ENCODE measurements at places on chromosomes 5 and 9.

- DNase-seq = no peak
These were observed 40.2 kb downstream of the NDST1 start for GRCh38 chr5:150548123-150548522.

- DNase-seq = no peak
These were observed 48.2 kb downstream of the FAM240B start for GRCh38 chr9:38671748-38672147.

- DNase-seq = no peak
These were observed 43.6 kb downstream of the JADE2 start for GRCh38 chr5:134568761-134569695.

GRCh38 chr9:4324513-4324912 is 24.6 kb upstream of the GLIS3 start:
- DNase-seq = no peak

- DNase-seq = no peak
These were observed 160.5 kb downstream of the EPB41L4A start for GRCh38 chr5:112258571-112258970.

DNA sequence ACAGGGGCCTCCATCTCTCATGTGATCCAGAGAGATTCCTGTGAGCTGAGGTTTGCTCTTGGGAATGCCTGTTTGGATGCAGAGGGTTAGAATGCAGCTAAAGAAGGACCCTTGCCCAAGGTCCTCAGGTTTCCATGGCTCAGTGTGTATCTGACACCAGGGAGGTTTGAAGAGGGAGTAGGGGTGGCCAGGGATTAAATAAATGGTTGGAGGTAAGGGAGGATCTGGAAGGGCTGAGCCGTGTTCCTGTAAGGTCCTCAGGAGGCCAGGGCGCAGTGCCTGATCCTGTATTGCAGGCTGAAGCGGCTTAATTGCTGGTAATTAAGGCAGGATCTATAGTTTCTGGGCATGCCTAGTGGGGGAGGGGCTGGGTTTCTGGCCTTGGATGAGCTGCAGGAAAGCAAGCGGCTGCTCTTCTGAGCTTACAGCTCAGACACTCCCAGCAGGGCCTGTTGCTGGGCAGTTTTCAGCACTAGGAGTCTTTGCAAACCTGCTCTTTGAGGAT is 41.5 kb upstream of the MAP1B start:
- DNase-seq = no peak

GRCh38 chr9:106927916-106928315 is 65.0 kb downstream of the ZNF462 start:
- DNase-seq = no peak

DNA sequence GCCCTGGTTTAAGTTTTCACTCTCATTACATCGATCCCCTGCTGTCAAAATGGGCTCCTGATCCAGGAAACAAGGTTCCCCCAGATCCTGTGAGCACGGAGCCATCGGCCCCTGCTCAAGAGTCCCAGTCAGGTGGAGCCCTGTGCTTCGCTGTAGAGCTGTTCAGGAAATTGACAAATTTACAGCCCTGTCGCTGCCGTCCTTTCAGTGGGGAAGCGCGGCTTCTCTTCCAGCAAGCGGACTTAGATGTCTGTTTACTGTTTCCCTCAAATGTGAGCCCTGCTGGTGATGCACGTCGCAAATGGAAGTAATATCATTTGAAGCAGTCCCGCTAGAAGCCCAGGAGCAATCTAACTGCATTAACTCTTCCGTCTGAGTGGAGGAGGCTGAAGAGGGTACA is 760.9 kb upstream of the WWC1 start:
- no peak for DNase-seq

DNA sequence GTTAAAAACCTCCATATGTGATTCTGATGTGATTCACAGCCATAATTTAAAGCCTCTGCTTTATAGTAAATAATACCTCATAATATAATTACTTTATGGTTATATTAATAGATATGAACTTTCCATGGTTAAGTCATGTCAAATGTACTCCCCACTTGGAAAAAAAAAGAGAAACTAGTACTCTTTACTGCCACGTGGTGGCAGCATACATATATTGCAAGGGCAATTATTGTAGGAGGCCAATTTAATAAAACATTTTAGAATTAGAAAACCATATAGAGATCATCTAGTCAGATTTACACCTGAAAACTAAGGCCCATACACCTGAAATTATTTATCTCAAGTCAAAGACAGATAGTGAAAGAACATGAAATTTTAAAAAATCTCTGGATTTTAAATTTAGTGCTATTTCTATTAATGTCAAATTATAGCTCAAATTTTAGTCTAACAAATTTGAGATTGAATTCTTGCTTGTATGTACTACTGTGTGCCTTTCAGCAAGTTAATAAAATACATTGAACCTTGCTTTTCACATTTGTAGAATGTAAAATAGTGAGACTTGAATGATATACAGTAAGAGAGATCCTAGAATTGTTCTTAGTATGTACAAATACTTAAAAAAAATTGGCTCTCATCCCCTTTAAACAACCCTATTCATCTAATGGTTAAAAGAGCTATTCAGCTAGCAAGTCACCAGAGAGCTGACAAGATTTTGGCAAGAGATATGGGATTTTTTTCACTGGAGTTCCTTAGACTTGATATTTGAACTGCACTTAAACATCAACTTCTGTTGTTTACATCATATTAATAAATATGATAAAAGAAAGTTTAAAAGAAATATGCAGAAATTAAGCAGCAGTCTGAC is 603.8 kb downstream of the TLE4 start:
- no peak for DNase-seq

DNA sequence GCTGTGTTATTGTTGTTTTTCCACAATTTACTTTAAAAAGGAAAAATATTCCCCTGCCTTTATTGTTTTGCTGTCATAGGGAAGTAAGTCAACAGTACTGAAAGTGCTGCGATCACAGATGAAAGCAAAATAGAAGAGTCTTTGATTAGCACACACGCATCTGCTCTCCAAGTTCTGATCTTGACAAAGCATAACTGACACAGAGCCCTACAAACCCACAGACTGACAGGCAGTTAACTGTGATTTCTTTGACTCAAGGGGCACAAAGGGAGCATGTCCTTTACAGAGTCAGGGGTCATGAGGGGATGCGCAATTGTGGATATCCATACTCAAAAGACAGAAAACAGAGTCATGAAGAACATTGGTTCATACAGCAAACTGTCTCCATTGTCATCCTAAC is 123.7 kb downstream of the SNCAIP start:
- no peak for DNase-seq

GRCh38 chr5:36200513-36200912 is 41.2 kb downstream of the NADK2 start:
- DNase-seq = no peak

DNA sequence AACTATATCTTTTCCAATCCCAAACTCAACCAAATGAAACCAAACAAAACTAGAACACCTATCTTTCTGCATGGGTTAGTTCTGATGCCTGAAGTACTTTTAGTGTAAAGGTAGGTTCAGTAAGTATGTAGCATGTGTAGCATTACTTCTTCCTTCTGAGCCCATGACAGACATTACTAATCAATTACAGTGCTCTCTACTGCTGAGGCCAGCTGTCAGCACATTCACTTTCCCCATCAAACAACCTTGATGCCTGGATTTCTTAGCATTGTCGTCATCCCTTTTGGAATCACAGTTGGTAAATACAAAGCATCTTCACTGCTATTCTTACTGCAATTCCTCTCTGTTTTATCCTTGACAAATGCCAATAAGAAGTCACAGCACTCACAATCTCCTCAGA is 103.2 kb downstream of the PTTG1 start:
- no peak for DNase-seq

DNA sequence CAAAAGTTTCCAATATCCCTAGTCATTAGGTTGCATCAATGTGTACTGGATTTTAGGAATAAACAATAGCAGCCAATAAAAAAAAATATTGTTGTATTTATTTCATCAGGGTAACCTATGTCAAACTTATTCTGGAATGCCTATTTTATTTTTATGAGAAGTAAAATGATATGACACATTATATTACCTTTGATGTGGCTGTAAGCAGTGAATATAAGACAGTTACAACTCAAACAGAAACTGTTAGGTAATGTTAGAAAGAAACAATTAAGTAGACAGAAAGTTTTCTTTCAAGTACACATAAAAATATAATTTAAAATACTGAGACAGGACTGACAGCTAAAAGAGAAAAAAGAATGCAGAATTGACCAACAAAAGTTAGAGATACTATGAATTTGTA is 65.5 kb downstream of the GNG10 start:
- no peak for DNase-seq

DNA sequence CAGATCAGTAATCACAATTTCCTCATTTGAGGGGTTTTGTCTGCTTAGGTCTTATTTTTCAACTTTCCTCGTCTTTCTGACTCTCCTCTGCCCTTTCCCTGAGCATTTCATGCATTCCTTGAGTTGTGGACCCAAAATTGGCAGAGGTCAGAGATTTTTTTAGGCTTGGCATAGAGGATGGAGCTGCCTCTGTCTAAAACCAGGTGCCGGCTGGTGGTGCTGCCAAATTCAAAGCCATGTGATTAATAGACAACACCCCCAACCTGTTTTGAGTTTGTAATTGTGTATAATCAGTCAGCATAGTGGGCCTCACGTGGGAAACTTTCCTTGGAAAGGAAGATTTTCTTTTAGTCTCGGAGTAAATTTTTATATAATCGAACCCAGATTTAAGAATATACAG is 39.6 kb downstream of the TJP2 start:
- no peak for DNase-seq

DNA sequence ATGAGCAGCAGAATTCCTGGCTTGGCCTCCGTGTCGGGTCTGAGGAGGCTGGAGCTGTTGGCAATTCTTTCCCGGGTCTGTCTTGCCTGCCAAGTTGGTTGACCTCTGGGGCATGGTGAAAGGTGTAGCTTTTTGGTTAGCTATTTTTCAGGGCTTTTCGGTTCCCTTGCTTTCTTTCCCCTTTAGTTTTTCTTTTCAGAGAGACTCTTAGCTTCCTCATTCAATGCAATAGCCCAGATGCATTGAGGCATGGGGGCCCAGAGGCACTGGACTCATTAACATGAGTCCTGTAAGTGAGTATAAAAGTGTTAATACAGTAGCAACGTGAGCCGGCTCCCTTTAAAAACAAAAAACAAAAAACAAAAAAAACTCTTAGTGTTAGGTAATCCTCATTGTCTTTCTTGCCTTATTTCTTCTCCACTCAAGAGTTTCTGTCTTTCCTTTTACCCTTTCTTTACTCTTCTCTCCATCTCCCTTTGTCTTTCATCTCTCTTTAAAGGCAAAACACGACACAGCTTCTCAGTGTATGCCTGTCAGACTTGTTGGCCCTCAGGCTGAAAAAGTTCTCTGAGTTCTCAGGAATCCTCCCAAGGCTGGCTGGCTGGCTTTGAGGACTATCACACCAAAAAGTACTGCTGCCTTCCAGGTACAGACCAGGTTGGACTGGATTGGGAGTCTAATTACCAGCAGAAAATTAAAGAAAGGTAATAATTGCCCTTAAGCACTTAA is 289.9 kb upstream of the TUT7 start:
- no peak for DNase-seq

DNA sequence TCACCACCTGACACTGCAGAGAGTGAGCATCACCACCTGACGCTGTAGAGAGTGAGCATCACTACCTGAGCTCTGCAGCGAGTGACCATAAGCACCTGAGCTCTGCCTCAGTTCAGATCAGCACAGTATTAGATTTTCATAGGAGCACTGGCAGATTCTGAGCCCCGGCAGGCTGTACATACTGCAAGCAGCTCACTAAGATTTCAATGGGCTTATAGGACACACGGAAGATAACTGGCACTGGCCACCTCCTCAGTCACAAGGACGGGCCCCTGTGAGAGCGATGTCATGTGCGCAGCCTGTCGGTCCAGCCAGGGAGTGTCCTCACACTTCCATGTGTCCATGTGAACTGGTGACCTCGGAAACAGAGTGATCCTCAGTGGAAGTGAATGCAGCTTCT is 153.5 kb upstream of the IRX2 start:
- no peak for DNase-seq

GRCh38 chr5:151451626-151452520 is 4.5 kb downstream of the SLC36A1 start:
- no peak for DNase-seq

GRCh38 chr5:14671414-14671813 is 6.9 kb downstream of the OTULIN start:
- DNase-seq = no peak

GRCh38 chr9:68669218-68669617 is 35.8 kb upstream of the PIP5K1B start:
- DNase-seq = no peak

Data from NCI-H187 treated with DMSO at 0.1 percent for 48 hours (cell line).